ENCODE measurements at places on chromosomes 2 and 18. TPM values are rescaled to one million over a fixed set of nuclear protein-coding genes. Genes with fewer than 3 reads are reported as not detected.

- DNase-seq = no peak
Measured at GRCh38 chr18:28120828-28121515, 56.0 kb downstream of the CDH2 start.

DNA sequence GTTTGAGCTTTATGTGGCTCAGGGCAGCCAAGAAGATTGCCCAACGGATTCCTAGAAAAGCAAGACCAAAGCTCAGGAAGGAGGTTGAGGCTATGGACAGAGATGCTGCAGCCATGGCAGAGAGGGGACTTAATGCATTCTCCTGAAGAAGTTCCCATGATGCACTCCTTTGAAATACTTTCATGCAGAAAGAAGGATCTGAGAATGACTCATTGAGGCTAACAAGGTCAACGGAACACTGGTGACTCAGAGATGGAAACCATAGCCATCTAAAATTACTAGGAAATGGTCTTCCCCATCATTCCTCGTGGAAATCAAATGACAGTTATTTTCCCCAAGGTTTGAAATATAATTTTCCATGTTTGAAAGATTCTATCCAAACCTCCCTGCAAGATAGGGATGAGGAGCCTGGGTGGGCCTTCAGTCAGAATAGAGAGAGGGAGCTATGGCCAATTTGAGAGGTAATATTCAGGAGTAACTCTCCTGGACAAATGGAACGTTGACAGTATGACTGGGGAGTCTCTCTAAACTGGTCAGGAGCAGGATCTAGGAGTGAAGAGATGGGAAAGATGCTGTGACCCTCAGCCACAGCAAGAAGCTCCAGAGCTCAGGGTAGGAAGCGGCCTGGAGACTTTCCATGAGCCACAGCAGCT is 63.0 kb downstream of the REEP1 start:
- DNase-seq = no peak

GRCh38 chr2:11875481-11875880 is 129.0 kb downstream of the LPIN1 start:
- DNase-seq = no peak

- DNase-seq = no peak
Measured at GRCh38 chr2:148259674-148260073, 238.8 kb downstream of the MBD5 start.

DNA sequence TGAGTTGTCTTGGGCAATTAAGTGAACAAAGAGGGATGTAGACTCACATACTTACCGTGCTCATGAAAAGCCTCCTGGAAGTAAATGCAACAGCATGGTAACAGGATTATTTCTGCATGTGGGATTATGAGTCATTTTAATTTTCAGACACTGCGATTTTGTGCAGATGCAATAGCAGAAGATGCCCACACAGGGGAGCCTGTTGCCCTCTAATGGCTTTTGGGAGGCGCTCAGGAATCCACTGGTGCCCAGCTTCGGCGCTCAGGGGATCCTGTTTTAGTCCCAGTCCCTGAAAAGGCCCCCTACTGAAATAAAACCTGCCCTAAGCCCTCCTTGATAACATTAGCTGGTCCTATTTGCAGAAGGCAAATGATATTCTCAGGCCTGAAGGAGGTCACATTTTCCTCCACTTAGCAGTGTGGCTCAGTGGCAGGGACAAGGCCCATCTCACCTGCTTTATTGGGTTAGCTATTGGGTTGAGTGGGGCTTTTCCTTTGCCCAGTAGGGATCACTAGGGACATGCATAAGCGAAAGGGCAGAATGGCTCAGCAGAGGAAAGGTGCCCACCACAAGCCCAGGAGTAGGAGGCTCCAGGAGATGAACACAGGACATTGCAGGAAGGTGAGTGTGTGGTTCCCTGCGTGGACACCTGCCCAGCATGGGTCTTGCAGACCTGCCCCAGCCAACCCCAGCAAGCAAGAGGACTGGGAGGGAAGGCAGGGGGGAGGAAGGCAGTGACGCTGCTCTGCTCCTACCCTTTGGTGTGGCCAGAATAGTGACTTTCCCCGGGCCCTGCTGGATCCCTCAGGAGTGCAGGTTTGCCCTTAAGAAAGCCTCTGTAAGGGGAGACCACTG is 26.5 kb upstream of the KCNS3 start:
- DNase-seq = peak; percentile 36

GRCh38 chr18:46917803-46918600 is 600 bp downstream of the KATNAL2 start:
- peak; percentile 12 for DNase-seq

DNA sequence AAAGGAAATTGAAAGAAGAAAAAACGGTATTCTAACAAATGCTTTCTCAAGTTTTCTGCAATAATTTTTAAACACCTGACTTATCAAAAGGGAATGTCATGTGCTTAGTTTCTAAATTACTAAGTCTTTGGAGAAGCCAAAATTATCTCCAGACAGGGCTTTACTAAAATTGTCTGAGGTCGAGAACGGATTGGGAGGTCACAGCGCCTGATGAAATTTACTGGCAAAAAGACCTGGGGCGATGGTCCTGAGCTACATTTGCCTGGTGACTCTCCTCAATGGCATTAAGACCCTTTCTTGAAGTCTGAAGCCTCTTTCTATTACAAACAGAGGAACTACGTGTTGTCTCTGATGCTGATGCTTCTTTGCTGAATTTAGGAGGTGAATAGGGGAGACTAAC is 291.8 kb upstream of the SESTD1 start:
- DNase-seq = no peak

DNA sequence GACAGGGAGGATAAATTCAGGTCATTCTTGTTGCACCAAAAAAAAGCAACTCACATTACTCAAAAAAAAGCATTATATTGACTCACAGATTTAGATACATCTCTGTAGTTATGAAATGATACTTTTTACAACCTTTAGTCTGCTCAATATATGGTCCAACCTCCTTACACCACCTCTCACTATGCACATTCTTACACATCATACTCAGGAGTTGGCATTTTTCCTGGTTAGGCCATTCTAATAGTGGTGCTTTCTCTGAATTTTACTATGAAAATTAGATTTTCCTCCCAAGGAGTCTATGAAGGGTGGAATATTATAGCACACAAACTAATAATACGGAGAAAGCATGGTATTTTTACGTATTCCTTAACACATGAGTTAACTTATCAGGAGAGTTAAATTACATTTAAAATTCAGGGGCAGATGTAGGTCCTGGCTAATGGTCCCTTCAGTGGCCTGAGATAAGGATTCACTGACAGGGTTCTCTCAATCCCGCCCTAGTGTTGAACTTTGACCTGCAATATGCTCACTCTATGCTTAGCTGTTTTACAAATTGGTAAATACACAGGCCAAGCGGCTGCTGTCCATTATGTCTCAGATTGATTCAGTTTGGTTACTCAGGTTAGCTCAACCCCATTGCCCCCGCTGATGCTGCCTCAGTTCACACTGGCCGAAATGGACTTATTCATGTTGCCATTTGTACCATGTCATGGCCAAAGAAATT is 153.6 kb downstream of the NCKAP5 start:
- no peak for DNase-seq

DNA sequence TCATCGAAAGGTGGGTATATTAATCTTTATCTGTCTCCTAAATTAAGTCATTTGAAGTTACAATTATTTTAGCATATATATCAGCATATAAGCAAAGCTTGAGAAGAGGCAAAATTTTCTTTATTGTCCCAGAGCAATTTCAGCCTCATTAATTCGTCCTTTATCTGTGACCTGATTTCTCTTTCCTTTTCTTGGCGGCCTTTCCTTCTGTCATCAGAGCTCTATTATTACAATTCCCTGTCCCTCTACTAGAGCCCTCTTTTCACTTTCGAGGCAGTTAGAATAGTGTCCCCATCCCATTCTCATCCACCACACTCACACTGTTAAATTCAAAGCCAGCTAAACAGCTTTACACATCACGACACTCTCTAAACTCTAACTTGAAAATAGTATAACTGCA is 1293.2 kb upstream of the FAM98A start:
- no peak for DNase-seq

DNA sequence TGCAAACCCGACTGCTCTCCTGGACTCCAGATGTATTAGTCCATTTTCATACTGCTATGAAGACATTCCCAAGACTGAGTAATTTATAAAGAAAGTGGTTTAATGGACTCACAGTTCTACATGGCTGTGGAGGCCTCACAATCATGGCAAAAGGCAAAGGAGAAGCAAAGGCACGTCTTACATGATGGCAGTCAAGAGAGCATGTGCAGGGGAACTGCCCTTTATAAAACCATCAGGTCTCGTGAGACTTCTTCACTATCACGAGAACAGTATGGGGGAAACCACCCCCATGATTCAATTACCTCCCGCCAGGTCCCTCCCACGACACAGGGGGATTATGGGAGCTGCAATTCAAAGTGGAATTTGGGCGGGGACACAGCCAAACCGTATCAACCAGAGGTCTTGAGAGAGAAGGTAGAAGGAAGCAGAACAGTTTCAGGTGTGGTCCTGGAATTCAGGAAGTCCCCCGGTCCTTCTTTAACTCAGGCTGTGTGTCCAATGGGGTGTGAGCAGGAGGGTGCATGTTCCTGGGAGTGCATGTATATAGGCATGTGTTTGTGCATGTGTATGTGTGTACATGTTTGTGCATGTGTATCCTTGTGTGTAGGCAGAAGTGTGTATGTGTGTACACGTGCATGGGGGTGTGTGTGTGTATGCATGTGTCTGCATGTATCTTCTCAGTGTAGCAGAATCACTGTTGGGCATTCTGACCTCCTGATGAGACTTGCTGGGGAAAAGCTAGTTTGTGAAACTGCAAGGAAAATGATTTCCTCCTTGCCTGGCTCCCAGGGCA is 46.2 kb downstream of the GREB1 start:
- no peak for DNase-seq

- no peak for DNase-seq
Measured at GRCh38 chr2:230410861-230411569, 5.0 kb upstream of the SP100 start.

DNA sequence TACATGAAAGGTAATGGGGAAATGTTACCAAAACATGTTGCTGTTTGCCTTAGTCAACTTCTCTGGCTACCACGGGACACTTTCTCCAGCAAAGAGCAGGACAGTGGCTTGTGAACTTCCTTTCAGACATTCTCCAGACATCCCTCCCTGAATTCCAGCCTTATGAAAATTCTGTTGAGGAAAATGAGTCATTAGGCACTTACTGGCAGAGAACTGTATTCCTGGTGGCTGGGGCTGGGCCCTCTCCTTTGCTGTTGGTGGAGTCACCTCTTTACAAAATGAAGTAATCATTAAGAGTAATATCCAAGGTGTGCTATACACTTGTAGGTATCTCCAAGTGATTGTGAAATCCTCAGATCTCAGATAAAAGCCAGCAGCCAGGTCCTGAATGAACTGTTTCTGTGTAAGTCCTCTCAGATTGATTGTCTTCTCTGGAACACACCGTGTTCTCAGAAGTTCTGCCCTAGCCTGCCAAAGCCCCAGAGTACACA is 1.3 kb upstream of the FAP start:
- DNase-seq = no peak

DNA sequence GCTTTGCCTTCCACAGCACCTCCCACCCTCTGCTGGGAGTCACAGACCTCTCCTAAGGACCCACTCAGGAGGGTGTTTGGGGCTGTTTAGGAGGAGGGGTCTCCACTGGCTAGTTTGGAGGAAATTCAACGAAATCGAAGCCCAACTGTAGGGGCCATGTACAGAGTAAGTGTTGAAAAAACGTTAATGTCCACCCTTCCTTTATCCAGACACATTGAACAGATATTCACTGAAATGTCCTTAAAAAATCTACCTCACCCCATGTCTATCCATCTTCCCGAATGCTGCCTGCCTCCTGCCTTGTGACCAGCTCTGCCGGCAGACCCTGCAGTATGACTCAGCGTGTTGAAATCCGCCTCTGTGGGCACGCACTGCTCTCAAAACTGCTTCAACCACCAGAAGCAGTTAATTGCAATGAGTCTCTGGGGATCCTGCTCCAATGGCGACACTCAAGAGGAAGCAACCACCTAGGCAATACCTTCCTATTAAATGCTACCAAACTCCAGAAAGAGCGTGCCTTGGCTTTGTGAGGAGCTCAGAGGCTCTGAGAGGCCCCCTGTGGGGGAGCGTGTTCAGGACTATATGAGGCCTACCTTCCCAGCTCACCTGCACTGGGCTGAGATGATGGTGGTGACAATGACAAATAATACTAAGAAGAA is 61.4 kb upstream of the RTN4 start:
- no peak for DNase-seq

DNA sequence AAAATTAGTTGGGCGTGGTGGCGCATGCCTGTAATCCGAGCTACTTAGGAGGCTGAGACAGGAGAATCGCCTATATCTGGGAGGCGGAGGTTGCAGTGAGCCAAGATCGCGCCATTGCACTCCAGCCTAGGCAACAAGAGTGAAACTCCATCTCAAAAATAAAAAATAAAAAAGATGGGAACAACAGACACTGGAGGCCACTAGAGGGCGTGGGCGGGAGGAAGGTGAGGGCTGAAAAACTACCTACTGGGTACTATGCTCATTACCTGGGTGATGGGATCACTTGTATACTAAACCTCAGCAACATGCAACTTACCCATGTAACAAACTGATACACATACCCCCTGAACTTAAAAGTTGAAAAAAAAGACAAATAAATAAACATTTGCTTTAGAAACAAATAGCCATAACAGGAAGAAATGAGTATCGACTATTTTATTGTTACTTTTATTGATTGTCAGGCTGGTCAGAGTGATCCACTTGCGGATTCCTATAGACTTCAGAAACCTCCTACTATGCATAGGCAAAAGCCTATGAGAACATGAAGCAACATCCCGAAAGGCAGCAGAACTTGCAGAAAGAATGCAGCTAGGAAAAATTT is 61.0 kb downstream of the TMEM163 start:
- DNase-seq = no peak

DNA sequence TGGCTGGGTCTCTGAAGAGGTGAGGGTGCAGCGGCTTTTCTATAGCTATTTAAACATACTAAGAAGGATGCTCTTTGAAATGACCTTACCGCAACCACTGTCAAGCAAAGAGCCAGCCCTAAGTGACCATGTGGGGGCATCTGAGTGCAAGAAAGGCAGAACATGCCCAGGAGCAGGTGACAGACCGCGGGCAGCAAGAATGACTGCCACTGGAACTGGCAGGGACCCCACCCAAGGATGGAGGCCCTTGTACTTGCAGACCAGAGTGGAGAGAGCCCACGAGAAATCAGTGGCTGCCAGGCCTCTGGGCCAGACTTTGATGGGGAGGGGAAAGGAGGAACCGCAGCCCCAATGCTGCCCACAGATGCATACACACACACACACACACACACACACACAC is 33.1 kb downstream of the DNMT3A start:
- DNase-seq = no peak

GRCh38 chr2:208255557-208256106 is 761 bp upstream of the IDH1 start:
- DNase-seq = no peak

The RIT2 gene
- total RNA-seq = not detected

The IL18R1 gene
- 68.0 TPM for total RNA-seq

The TMEM237 gene
- 17.6 TPM for total RNA-seq

The GAD1 gene
- 17.8 TPM for total RNA-seq

The MYL12A gene
- total RNA-seq = 425 TPM

The RPRD1A gene
- total RNA-seq = 31.1 TPM

The FAM237A gene
- total RNA-seq = not detected

The ATP6V1C2 gene
- total RNA-seq = 0.21 TPM
